ENCODE measurements at places on chromosomes 1 and 21.

- no peak for DNase-seq
Observed at GRCh38 chr1:153798468-153798780, 23.2 kb downstream of the SLC27A3 start.

- DNase-seq = peak; percentile 22
Observed at GRCh38 chr1:182786223-182786994, 3.2 kb upstream of the NPL start.

DNA sequence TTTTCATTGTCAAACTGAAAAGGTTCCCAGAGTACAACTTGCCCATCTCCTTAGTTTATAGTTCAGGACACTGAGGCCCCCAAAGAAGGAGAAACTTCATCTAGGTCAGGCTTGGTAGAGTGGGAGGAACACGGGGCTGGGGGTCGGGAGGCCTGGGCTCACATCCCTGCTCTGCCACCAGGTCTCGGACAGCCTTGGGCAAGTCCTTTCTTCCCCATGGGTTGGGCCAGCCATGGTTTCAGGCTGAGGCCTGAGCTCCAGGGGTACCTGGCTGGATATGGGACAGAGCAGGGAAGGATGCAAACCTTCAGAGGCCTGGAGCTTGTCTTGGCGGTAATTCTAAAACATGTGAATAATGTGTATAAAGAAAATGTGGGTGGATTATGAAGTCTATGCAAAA, 17.0 kb downstream of the FOXO6 start:
- DNase-seq = no peak

GRCh38 chr1:186454981-186455380, 5.9 kb downstream of the PDC start:
- no peak for DNase-seq

GRCh38 chr1:167899253-167899681, 14.7 kb downstream of the ADCY10 start:
- DNase-seq = no peak

GRCh38 chr1:87599569-87599968, 270.9 kb downstream of the LMO4 start:
- DNase-seq = no peak

DNA sequence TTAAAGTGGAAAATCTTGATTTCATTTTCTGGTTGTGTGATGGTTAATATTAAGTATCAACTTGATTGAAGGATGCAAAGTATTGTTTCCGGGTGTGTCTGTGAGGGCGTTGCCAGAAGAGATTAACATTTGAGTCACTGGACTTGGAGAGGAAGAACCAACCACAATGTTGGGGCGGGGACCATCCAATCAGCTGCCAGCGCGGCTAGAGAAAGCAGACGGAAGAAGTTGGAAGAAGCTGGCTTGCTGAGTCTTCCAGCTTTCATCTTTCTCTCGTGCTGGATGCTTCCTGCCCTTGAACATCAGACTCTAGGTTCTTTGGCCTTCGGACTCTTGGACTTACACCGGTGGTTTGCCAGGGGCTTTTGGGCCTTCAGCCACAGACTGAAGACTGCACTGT, 832.6 kb upstream of the TMPRSS15 start:
- no peak for DNase-seq

DNA sequence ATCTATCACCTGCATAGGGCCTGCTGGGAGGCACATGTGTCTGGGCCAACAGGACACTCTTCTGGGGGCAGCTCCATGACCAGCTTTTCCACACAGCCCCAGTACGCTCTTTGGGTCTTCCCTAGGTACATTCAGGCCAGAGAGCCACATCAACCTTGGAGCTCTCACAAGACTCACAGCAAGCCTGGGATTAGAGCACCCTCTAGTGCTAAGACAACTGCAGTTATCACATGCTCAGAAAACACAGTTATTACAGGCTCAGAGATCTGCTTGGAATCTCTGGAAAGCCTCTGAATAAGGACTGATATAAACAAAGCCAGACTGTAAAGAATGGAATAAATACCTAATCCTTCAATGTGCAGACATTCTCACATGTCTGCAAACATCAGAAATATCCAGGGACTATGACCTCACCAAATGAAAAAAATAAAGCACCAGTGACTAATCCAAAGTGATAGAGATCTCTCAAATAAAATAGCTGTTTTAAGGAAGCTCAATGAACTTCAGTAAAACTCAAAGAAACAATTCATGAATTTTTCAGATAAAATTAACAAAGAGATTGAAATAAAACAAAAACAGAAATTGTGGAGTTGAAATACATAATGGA, 563.9 kb upstream of the NR5A2 start:
- DNase-seq = no peak

DNA sequence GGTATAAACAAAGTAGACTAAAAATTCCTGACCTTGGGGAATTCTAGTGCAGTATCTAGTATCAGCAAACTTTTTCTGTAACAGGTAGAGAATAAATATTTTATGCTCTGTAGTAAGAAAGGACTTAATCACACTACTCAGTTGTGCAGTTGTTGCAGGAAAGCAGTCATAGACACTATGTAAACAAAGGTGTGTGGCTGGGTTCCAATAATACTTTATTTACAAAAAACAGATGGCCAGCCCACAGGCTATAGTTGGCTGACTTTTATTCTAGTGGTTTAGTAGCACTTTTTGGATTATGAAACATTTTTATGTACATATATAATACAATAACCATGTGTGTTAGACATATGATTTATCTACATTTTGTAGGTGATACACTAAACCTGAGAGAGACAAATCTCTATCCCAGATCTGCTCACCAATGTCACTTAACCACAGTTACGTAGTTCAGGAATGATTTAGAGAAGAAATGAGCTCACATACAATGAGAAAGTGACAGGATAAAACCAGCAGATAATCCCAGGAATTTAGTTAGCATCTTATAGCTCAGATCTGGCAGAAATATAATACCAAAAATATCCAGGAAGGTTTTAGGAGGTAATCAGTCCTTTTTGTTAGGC, 56.1 kb downstream of the MIER1 start:
- no peak for DNase-seq

- no peak for DNase-seq
Observed at GRCh38 chr1:20248971-20249612, 41.6 kb upstream of the VWA5B1 start.

GRCh38 chr1:10530281-10530740, 55.6 kb downstream of the PEX14 start:
- DNase-seq = no peak

DNA sequence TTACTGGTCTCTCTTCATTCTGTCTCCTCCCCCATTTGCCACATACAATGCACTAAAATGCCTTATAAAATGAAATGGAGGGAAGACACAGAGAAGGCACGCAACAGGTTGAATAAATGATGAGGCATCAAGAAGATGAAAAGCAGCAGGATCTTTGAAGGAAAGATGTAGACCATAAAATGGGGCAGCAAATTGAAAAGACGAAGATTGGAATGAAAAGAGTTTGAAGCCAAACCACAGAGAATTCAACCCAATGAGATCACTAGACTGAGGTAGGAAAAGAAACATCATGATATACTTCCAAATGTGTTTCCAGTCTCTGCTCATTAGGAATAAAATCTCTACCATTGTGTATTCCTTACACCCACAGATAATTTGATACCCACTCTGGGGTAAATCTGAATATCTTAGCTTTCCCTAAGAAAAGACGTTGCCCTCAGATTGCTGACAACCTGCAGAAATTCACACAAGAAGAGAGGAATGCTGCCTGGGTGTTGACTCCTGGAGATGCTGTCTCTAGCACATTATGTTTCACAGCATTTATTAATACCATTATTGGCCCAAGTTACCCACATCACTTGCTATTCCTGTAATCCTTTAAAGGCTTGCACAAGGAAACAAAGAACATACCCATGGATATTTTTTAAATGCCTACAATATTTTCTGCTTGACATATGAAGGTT, 230.9 kb downstream of the LTN1 start:
- DNase-seq = no peak

DNA sequence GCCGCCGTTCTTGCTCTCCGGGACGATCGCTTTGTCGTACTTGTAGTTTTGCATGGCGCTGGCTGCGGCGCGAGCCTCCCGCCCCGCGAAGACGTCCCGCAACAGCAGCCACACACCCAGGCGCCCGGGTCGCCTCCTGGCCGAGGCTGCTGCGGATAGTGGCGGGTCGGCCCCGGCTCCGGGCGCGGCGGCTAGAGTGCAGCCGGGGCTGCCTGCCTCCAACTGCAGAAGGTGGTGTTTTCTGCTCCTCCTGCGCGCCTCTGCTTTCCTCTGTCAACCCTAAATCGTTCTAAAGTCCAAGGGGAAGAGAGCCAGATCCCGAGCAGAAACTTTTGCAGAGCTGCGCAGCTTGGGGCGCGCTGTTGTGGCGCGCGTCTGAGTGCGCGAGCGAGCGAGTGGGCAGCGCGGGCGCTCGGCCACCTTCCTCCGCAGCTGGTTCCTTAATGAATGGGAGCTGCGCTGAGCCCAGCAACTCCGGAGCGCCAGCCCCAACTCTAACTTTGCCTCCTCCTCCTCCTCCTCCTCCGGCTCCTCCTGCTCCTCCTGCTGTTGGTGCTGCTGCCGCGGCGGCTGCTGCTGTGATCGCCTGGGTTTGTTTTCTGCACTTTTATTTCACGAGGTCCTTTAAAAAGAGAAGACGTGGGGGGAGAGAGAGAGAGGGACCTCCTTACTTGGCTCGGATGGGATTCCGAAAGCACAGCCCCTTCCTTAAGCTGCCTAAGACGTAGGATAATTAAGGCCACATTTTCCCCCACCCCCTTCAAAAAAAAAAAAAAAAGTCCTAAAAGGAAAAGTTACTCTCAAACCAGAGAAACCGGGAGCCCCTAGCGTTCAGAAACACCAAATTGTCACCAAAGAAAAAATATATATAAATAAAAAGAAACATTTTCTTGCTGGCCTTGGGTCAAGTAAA, at the start of gene PLPP3:
Gene PLPP3, minus strand, starts transcription at position 601 of the 913 bp plus-strand sequence. Its CDS starts 547 bp downstream, at position 54.
- no peak for DNase-seq

GRCh38 chr1:11957398-11957797, 22.8 kb upstream of the MFN2 start:
- no peak for DNase-seq

- DNase-seq = no peak
Observed at GRCh38 chr1:80278936-80279335, 1272.4 kb upstream of the ADGRL4 start.

DNA sequence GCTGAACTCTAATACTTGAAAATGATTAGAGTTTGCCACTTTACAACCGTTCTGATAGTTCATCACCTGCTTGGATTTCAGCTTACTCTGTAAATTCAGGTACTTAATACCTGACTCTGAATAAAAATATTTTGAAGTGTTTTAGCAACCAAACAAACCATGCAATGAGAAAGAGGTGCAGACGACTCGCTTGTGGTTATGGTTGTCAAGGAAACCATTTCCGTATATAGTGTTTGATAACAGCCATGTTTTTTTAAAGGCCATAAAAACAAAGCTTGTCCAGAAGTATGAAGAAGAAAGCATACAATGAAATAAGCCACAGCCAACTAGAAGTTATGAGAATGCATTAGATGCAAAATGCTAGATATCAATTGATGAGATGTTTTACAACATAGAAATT, 167.2 kb upstream of the HMCN1 start:
- DNase-seq = peak; percentile 12

- no peak for DNase-seq
Observed at GRCh38 chr1:234773936-234774677, 164.1 kb upstream of the IRF2BP2 start.

DNA sequence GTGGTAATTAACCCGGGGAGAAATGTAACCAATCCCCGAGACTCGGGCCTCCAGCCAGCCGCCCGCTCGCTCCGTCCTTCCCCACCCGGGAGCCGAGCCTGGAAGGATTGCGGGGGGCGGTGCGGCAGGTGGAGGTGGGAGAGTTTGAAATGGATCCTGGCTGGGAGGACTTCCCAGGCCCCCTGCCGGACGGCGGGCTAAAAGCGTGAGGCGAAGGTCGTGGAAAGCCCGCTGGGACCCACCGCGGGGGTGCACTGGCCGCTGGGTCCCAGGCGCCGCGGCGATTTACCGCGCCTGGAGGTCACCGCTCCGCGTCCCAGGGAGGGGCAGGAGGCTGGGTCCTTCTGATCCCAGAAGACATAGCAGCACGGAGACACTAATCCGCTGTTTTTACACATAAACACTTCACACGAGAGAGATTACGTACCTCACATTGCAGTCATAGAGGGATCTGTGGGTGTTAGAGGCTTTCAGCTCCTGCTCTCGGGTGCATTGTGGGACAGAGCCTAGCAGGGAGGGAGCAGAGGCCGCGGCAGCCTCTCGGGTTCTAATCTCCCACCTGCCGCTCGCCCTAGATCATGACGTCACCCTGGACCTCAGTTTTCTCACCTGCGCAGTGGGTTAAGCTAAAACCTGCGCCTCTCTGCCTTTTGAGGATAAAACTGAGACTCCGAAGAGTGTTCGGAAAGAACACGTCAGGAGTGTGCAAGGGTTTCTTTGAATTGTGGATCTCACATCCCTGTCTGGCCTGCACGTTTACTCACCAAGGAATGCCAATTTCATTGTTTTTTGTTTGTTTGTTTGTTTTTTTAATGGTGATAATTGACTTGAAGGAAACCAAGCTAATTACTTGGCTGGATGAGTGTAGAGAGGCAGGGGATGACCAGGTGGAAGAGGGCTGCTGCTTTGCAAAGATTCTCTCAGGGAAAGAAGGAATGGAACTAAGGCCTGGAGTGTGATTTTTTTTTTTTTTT, 17.1 kb upstream of the TMEM9 start:
- peak; percentile 41 for DNase-seq

- no peak for DNase-seq
Observed at GRCh38 chr1:65459397-65459768, 38.9 kb downstream of the LEPR start.

DNA sequence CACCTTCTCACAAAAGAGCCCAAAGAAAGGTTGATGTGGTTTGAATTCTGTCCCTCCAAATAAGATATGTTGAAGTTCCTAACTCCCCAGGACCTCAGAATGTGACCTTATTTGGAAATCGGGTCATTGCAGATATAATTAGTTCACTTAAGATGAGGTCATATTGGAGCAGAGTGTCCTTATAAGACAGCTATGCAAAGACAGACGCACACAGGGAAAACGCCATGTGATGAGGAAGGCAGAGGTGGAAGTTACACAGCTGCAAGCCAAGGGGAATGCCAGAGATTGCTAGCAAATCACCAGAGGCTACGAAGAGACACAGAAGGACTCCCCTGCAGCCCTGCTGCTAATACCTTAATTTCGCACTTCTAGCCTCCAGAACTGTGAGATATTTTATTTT, 5.2 kb upstream of the ABCB10 start:
- no peak for DNase-seq

GRCh38 chr1:3180915-3181314, 111.9 kb downstream of the PRDM16 start:
- DNase-seq = no peak

GRCh38 chr1:36232212-36233095, 8.2 kb downstream of the THRAP3 start:
- DNase-seq = no peak

GRCh38 chr1:42825036-42825851, 8.0 kb upstream of the SVBP start:
- no peak for DNase-seq

GRCh38 chr1:94539496-94539895, 2.1 kb downstream of the F3 start:
- DNase-seq = no peak

DNA sequence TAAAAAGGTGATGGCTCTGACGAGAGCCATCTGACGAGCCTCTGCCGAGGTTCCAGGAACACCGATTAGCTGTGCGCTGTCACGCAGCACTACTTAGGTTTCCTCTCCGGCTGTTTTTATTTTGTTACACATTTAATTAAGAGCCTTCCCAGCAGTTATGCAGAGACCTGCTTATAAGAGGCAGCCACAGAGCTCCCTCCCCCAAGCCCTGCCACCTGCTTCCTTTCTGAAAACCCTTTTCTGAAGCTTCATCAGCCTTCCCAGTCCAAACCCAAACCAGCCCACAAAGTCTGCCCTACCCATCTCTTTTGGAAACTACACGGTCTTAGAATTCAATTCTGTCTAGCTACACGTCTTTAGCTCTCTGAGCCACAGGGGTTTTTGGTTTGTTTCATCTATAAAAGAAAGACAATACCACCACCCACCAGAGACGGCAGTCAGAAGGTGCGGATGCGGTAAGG, 49.1 kb downstream of the ERI3 start:
- DNase-seq = no peak
